Activated T-helper 1 cell treated with Interleukin-2 at 50 U/mL for 16 hours (primary cell): ENCODE measurements at places on chromosomes 4 and X.

DNA sequence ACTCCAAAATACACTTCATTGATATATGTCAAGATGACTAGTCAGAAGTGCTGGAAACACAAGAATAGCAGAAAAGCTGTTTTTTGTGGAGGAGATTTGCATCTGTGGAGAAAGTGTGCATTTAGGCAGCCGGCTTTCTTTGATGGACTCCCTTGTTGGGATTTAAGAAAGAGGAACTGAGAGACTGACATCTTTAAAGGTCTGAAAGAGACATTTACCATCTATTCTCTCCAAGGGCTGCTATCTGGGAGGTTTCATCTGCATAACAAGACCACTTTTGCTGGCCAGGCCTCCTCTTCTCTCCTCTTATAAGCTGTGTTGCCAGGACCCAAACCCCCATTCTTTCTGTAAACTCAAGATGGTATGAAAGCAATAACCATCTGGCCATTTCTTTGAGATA is 1065.0 kb downstream of the NLGN4X start:
- DNase-seq = no peak

- DNase-seq = no peak
Measured at GRCh38 chr4:4455210-4455865, 68.4 kb downstream of the NSG1 start.

- no peak for DNase-seq
Measured at GRCh38 chr4:97952763-97953162, 190.5 kb downstream of the STPG2 start.

DNA sequence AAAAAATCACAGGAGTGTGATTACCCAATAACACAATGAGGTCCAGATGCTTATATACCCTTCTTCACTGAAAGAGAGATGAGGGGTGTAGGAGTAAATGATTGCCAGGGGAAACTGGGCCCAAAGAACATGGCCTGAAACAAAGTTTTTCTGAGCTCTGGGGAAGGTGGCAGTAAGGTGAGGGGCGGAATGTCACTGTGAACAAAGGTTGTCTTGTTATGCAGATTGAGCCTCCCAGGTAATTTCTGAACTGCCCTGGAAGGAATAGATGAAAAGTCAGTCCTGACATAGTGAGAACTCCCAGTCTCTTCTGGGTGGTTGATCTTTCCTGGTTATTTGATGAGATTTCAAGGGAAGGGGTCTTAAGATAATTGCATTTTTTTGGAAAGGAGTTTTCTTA is 2.5 kb upstream of the TMEM47 start:
- no peak for DNase-seq

DNA sequence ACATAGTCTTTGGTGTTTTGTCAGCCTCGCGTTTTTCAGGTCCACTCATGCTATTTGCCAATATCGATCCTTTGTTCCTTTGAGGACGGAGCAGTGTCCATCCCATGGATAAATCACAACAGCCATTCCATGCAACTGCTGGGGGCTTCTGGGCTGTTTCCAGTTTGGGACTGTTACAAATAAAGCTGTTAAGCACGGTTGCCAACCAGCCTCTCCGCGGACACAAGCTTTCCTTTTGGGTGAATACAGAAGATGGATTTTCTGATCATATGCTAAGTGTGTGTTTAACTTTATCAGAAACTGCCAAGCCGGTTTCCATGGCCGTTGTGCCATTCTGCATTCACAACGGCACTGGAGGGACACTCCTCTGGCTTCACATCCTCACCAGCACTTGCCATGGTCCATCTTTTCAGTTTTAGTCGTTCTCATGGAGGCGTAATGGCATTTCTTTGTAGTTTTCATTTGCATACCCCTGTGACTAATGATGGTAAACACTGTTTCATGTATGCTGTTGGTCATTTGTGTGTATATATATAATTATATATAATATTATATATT is 67.8 kb downstream of the ABLIM2 start:
- DNase-seq = no peak

GRCh38 chr4:138736362-138736761 is 279.2 kb upstream of the NOCT start:
- no peak for DNase-seq

- no peak for DNase-seq
Measured at GRCh38 chrX:148658115-148658730, 157.8 kb downstream of the AFF2 start.

DNA sequence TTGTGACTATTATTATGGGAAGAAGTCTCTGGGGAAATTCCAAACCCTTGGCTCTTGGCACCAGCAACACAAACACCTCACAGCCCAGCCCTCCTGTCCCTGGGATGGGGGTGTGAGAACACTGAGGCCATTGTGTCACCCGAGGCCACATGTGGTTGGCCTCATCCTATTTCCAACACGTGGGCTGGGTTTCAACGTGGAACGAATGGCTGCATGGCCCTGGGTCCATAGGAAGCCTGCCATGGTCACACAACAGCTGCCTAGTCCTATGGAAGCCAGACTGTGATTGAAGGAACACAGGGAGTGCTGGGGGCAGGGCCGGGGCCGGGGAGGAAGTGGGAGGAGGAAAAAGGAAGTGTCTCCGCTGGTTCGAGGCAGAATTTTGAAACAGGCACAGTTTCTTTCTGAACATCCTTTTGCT is 10.0 kb downstream of the CLCN4 start:
- no peak for DNase-seq

- no peak for DNase-seq
Measured at GRCh38 chr4:28883211-28883610, 1837.0 kb upstream of the PCDH7 start.

DNA sequence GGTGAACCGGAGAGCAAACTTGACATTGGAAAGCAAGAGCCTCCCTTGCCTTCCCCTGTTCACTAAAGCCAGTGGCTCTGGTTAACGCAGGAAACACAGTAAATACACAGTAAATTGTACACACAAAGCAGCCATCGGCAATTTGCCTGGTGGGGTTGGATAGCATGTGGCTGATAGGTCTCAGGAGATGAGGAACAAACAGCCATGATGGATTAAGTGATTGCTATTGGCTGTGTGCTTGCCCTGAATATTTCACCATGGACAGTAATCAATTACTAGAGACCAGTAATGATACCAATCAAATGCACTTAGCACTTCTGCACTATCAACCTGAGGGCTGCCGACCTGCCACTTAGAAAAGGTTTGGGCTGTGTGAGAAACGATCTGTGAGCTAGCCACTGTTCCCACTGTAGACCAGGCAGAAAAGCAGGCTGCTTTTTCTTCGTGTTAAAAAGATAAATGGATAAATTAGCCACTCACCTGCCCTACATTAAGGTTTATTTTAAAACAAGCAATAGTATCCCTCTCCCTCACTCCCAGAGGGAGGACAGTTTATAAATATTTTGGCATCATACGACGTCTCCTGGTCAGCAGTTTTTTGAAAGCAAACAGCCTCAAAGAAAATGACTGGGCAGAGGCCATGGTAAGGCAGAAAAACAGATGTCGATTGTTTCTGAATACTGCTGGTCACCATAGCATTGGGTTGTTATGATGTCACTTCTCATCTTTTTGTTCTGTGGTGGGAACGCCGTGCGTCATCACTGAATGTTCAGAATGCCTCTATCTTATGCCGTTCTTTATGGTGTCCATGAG is 167.1 kb downstream of the MAML3 start:
- no peak for DNase-seq

GRCh38 chr4:26325191-26325590 is 4.4 kb downstream of the RBPJ start:
- DNase-seq = no peak

DNA sequence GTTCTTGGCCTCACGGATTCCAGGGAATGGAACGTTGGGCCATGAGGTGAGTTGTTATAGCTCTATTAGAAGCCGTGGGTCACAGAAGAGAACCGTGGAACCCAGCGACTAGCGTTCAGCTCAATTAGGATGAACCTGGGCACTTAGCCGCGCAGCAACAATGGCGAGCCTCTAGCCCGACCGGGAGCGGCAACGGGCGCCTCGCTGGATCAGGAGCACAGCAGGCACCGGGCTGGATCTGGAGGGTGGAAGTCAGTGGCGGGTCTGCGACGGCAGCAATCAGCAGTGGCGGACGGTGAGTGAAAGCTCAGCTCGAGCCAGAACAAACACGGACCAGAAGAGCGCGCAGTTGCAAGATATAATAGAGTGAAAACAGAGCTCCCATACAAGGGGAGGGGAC is 34.2 kb downstream of the AGA start:
- no peak for DNase-seq

DNA sequence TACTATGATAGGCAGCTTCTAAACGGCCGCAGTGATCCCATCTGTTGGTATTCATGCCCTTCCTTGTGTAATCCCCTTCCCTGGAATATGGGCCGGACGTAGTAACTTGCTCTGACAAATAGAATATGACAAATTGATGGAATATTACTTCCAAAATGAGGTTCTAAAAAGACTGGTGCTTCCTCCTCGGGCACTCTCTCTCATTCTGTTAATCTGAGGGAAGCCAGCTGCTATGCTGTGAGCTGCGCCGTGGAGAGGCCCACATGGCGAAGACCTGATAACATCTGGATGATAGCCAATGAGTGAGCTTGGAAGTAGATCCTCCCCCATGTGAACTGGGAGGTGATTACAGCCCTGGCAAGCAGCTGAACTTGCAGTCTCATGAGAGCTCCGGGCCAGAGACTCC is 27.2 kb upstream of the SLC25A4 start:
- DNase-seq = no peak

DNA sequence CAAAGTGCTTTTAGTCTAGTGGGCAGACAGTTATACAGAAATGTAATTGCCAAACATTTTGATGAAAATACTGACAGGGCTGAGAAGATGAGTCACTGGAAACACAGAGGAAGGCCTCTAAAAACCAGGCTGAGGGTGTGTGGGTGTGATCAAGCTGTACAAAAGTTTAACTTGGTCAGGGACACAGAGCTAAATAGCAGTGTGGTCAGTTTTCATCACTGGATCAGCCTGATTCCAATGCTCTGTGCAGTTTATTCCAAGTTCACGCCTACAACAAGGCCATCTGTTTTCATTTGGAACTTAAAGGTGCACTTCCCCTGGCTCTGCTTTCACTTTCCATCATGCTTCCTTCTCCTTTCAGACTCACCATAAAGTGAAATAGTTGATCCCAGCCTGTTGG is 10.6 kb downstream of the CENPVL3 start:
- no peak for DNase-seq

GRCh38 chrX:78106651-78106986 is 2.6 kb downstream of the PGK1 start:
- no peak for DNase-seq

- no peak for DNase-seq
Measured at GRCh38 chr4:1516881-1517480, 110.7 kb upstream of the NKX1-1 start.

- DNase-seq = no peak
Measured at GRCh38 chrX:109760209-109760921, 27.3 kb upstream of the ACSL4 start.
